ENCODE measurements at places on chromosomes 2 and 18.

GRCh38 chr2:154049561-154049960, 177.8 kb downstream of the GALNT13 start:
- no peak for DNase-seq

DNA sequence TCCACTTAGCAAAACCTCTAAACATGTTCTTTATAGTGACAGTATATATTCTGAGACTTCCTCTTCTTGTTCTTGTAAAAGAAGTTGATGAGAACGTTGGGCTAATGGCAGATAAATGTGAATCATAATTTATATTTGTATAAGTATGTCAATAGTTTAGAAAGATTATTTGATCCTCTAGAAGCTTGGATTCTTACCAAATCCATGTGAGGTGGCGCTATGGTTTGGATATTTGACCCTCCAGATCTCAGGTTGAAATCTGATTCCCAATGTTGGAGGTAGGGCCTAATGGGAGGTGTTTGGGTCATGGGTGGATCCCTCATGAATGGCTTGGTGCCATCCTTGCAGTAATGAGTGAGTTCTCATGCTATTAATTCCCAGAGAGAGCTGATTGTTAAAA, 29.8 kb upstream of the SCN1A start:
- DNase-seq: no peak

DNA sequence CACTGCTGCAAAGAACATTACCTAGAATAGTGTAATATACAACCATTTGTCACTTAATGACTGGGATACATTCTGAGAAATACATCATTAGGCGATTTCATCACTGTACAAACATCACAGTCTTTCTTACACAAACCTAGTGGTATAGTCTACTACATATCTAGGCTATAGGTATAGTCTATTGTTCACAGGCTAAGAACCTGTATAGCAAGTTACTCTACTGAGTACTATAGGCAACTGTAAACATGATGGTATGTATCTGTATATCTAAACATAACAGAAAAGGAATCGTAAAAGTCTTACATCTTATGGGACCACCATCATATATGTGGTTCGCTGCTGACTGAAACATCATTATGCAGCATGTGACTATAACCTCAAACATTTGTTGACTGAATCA, 21.4 kb downstream of the SP3 start:
- DNase-seq: no peak

DNA sequence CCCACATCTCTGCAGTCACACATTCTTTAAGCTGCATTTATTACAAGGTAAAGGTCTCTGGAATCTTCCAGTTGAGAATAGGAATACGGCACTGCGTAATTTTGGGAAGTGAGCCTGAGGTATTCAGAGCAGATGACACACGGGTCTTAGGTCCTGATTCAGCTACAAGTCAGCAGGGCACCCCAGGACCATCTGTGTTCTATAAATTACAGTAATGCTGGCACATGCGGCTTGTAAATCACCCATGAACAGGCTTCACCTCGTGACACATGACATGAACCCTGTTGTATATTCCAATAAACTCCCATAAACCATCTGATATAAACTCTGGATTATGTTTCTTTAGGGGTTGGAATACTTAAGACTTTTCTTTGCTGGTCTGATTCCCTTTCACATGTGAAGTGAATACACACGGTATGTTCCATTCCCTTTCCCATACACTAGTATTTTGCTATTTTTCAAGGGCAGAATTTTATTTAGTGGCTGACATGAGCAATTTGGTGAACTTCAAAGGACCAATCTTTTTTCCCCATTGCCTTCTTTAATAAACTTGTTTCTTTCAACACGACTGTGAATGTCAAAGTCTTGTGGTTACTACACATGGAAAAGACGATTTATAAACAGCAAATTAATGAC, 298.6 kb downstream of the MEIS1 start:
- peak; percentile 79 for DNase-seq

DNA sequence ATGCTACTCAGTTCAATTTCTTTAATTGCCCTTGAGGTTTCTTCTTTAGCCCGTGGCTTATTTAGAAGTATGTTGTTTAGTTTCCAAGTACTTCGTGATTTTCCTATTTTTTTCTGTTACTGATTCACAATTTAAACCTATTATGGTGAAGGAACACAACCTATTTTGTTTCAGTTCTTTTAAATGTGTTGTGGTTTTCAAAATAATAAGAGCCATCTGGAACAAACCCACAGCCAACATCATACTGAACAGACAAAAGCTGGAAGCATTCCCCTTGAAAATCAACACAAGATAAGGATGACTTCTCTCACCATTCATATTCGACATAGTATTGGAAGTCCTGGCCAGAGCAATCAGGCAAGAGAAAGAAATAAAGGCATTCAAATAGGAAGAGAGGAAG, 155.2 kb downstream of the GALNT1 start:
- DNase-seq: peak; percentile 52

GRCh38 chr2:10169581-10169980, 47.0 kb downstream of the RRM2 start:
- peak; percentile 35 for DNase-seq

DNA sequence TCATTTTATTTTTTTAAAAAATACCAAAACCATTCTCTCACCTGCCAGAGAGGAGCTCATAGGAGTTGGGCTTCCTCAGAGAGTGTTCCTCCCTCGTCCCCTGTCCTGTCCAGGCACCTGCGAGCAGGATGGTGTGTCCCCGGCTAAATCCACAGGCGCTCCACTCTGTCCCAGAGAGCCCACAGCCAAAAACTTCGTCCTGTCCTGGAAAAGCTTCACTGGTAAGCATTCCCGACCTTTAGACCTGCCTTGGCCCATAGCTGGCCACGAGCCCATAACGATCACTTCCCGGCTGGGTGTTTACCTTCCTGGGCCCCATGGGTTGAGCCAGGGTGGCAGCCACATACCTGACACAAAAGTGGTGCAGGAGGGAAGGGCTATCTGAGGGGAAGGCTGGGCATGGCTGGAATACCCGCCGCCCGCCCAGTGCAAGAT, at the start of gene NGEF:
Gene NGEF, minus strand, starts transcription at position 230 of the 435 bp plus-strand sequence. CDS start 38,366 bp downstream, outside the sequence.
- DNase-seq: no peak

DNA sequence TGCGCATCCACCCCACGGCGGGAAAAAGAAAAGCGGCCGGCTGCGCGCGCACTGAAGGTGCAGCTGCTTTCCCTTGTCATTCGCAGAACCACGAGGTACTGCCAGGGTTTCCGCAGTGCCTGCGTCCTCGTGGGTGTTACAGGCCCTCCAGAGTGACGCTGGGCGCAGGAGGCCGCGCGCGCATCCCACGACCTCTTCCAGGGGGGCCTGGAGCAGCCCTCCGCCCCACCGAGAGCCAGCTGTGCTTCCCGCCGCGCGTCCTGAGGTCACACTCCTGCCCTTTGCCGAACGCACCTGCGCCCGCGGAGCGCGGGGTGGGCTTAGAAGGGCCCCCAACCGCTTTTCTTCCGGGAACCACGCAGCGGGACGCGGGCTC, 378 bp upstream of the IAH1 start:
- DNase-seq: peak; percentile 37

- no peak for DNase-seq
Measured at GRCh38 chr18:35862119-35862640, 110.3 kb upstream of the RMP24 start.

- no peak for DNase-seq
Measured at GRCh38 chr18:11533942-11534496, 75.4 kb upstream of the SLC35G4 start.

DNA sequence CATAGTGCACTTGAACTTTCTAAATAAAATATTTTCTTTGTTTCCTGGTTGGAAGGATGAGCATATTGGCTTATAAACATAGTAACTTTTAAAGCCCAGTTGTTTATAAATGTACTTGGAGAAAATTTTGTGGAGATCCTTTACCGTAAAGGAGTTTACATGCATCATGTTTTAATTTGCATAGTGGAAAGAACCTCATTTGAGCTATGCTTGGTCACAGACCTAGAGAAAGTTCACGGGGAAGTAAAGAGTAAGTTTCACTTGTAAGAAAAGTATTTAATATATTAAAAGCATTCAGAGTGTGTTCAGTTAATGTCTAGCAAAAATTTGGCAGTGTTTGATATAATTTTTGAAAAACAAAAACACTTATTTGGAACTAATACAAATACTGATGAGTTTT, 45.3 kb downstream of the PIKFYVE start:
- no peak for DNase-seq

All from fibroblast of mammary gland (primary cell).